ENCODE measurements at places on chromosomes 3 and 15.

GRCh38 chr15:46778876-46779275 is 938.4 kb upstream of the SEMA6D start:
- no peak for DNase-seq

- no peak for DNase-seq
Observed at GRCh38 chr15:80977627-80978036, 12.0 kb downstream of the MESD start.

DNA sequence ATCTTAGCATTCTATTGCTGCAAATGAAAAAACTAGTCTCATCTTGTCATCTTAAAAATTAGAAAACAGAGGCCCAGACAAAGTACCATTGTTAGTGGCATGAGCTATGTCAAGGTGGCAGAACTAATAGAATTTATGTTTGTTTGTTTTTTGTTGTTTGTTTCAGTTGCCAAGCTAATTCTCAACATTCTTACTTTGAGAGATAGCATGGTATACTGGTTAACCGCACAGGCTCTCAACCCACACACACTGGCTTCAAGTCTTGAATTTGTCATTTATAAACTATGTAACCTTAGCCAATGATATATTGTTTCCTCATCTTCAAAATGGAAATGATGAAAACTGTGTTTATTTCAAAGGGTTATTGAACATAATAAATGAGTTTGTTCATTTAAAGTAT is 367.6 kb upstream of the PLSCR5 start:
- no peak for DNase-seq

DNA sequence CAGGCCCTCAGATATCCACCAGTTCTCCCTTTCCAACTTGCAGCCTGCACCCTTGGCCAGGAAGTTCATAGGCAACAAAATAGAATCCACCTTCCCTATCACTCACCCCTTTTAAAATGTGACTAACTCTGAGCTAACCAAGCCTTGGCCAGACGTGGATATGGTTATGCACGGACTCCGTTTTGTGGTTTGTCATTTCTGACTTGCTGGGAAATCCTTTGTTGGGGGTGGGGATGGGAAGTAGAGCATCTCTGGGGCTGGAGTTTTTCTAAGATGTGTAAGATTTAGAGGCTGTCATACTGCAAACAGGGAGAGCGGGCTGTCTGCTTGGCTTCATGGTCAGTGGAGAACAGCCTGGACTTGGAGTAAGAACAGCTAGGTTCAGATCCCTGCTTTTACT is 62.6 kb downstream of the SMAD3 start:
- no peak for DNase-seq

- DNase-seq: no peak
Observed at GRCh38 chr3:47370887-47371697, 9.7 kb upstream of the PTPN23 start.

GRCh38 chr3:134441321-134441720 is 44.5 kb downstream of the ANAPC13 start:
- no peak for DNase-seq

GRCh38 chr3:65938676-65939075 is 100.0 kb downstream of the MAGI1 start:
- no peak for DNase-seq

DNA sequence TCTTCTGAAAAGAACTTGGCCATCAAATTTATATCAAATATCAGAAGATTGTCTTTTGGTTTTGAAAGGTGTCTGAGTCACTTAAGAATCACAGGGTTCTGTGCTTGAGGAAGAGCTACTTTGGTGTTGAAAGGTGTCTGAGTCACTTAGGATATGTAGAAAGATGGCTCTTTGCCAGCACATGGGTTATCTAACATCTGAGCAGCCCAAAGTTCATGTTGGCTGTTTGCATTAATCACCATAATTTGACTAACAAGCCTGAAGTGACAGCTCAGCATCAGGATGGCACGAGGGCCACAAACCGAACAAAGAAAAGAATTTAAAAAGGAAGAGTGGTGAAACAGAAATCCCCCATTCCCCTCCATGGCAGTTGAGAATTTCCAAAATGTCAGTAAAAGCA is 190.5 kb upstream of the CMC1 start:
- peak; percentile 4 for DNase-seq

GRCh38 chr15:59894835-59895234 is 109.3 kb upstream of the FOXB1 start:
- no peak for DNase-seq

DNA sequence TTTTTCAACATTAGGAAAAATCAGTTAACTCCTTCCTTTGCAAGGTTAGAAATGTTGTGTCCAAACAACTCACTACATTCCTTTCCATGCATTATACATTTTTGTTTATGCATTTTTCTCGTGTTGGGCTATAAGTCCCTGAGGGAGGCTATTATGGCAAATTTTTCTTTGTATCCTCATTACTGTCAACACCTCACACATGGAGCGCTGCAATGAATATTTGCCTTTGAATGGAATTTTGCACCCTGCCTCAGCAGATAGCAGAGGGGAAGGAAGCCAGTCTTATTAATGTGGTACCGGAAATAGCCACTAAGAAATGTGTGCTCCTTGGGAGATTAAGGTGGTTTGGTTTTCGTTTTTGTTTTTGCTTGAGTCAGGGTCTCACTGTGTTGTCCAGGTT is 134.7 kb downstream of the THSD4 start:
- no peak for DNase-seq

- DNase-seq: no peak
Observed at GRCh38 chr3:45171283-45171682, 25.1 kb upstream of the CDCP1 start.

Data from stimulated activated CD8-positive, alpha-beta memory T cell treated with anti-CD3 and anti-CD28 coated beads, Interleukin-12 subunit alpha, Interleukin-12 subunit beta, amount 100 ng/mL, for 4 hours (primary cell).